IPS DF 19.7 (cell line): ENCODE measurements at places on chromosomes 6 and 20.

GRCh38 chr6:2876210-2877056, 26.7 kb downstream of the SERPINB9 start:
- no peak for DNase-seq

- DNase-seq: no peak
These were observed 62.8 kb downstream of the TCP11 start for GRCh38 chr6:35078226-35078850.

DNA sequence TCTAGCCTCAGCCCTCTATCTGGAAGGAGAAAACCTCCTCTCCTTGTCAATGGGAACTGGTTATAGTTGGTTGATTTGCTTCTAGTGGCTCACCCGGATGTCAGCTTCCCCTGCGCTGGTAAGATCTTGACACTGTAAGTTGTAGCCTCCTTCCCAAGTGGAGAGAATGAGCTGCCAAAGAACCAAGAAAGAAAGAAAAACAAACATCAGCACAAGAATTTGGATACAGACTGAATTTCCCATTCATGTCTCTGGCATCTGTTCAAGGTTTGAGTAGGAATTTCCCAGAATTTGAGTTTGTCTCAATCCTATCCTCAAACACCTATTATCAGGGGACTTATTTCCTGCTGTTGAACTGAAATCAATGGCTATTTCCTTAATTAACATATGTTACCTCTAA, 44.1 kb downstream of the ELOVL2 start:
- DNase-seq: no peak

DNA sequence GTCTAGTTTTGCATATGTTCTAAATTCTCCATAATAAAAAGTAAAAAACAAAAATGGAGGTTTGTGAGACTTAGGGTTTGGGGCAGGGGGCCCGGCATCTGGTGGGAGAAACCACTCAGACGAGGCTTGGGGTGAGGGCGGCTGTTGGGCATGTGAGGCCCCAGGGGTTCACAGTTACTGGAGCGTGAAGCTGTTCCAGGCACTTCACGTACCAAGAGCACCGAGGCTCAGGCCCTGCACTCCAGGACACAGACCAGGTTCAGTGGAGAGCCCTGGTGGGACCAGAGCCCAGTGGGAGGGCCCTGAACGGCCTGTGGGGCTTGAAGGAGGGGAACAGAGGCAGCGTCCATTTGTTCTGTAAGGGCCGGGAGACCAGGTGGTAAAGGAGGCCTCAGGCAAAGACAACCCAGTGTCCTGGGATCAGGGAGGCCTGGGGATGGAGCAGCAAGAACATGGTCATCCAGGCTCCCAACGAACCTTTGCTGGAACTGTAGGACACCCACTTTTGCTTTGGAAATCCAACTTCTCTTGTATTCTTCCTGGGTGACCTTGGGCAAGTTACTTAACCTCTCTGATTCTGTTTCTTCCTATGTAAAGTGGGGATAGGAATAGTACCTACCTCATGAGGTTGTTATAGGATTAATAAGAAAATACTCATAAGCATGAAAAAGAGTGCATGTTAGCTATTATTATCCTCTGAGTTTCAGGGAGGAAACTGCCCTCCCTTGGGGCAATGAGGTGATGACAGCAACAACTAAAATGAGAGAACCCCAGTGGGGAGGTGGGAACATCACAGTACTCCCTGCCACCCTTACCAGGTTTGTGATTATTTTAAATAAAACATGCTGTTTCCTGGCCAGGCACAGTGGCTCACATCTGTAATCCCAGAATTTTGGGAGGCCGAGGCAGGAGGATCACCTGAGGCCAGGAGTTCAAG, 1.1 kb upstream of the FGD2 start:
- DNase-seq: no peak

GRCh38 chr6:56570413-56571359, 72.0 kb downstream of the DST start:
- no peak for DNase-seq

GRCh38 chr6:98215531-98215930, 618.8 kb upstream of the POU3F2 start:
- no peak for DNase-seq

DNA sequence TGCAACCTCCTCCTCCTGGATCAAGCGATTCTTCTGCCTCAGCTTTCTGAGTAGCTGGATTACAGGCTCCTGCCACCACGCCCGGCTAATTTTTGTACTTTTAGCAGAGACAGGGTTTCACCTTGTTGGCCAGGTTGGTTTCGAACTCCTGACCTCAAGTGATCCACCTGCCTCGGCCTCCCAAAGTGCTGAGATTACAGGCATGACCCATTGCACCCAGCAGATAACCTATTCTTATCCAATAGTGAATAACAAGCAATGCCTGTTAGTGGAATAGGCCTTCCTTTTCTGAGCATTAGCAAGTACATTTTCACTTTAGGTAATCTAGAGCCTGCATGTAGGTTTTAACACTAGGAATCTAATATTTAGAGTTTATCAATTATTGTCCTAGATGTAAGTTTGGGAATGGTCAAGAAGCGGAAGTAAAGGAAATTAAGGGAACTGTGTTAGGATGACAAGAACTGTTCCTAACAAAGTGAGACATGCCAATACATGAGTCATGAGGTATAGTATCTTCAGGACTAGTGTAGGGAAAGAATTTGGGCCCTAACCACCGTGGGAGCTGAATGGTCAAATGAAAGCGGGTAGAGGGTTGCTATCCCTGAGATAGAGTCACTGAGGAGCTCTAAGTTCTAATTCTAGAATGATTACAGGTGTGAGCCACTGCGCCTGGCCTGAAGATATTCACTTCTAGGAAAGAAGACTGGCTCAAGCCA, 15.0 kb downstream of the BLTP3A start:
- no peak for DNase-seq

DNA sequence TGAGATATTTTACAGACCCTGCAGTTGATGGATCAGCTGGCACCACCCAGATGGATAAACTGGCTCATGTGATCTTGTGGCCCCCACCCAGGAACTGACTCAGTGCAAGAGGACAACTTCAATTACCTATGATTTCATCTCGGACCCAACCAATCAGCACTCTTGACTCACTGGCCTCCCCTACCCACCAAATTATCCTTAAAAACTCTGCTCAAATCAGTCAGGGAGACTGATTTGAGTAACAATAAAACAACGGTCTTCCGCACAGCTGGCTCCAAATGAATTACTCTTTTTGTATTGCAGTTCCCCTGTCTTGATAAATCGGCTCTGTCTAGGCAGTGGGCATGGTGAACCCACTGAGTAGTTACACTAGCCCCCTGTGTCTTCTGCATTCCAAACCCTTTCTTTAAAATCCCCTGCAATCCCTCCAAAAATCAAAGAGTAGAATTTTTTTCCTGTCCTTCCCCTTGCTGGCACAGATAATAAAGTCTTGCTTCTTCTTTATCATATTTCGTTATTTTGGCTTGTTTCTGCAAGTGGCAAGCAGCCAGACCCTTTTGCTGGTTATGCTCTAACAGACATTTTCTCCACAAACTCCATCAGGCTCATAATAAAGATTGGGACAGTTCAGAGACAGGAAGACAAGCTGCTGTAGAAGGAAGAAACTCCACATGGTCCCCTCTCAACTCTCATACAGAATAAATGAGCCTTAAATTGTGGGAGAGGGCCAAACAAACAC, 48.3 kb downstream of the OR2B6 start:
- DNase-seq: no peak

DNA sequence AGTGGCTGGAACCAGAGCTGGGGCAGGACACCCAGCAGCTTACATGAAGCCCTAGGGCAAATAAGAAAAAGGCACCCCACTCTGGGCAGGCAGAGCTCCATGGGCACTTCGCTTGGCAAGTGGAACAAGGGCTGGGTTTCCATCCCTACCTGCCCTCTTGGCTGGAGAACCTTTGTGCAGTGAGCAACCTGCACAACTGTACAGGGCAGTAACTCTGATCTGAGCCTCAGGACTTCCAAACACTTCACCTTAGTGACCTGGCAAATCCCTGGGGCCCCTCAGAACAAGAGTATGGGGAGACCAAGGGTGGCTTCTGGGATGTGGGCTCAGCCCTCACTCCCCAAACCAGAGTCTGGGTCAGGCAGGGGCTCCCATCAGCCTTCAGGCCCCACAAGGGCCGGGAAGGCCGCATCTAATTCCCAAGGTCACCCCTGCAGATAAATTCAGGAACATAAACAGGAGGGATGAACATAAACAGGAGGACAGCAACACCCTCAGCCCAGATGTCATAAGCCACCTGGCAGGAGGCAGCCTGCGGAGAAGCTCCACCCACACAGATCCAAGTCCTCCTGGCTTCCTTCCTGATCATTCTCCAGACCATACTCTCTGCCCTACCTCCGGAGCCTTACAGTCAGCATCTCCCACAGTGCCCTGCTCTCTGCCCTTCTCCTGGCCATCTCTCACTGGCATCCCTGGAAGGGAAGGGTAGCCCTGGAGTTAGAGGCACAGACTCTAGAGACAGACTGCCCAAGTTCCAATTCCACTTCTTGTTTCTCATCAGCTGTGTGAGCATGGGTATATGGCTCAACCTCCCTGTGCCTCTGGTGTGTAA, 37.5 kb downstream of the HNF4A start:
- no peak for DNase-seq

- DNase-seq: no peak
These were observed 213.3 kb downstream of the AKAP7 start for GRCh38 chr6:131348572-131348971.

DNA sequence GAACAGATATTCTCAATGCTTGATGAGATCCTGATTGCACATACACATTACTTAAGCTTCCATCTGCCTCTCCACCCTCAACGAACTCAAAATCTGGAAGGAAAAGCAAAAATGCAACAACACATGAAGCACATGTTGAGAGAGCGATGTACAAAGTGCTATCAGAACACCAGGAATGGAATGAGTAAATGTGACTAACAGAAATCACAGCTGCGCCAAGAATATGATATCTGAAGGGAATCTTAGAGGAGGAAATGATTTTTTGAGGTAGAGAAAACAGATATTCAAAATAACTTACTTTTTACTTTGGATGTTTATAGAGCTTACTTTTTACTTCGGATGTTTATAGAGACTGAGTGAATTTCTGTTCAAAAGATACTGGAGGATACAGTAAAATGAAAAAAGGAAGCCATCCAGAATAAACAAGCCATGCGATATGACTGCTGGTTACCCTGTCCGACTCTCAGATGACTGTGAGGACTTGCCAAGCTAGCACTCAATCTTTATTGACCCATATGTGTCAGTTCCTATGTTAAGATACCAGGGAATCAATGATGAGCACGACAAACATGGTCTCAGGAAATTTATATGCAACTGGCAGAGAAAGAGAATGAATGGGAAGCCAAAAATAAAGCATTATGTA, 102.0 kb downstream of the SMLR1 start:
- no peak for DNase-seq

DNA sequence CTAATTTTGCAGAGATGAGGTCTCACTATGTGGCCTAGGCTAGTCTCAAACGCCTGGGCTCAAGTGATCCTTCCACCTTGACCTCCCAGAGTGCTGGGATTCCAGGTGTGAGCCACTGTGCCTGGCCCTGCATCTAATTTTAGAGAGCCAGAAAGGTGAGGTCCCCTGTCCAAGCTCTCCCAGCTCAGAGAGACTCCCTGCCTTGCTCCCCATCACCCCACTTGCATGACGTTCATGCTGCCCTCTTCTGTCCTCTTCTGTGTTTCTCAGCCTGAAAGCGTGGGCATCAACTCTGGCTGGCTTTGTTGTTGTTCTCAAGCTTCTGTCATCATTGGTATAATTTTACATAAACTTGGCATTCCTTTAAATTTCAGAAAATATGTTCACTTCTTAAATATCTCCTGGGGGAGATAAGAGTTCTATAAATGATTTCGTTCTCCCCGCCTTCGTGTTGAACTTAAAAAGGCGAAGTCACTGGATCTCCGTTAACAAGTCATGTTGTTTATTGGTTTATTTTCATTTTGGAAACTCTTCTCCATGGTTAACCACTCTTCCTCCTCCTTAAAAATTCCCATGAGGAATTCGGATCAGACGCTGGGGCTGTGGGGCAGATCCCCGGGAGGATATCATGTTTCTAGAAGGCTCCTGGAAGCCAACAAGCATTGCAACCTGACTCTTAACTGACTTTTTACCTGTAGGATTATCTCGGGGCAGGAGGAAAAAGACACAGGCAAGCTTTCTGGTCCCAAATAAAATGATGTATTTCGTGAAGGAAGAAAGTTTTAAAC, 13.2 kb upstream of the PARD6B start:
- DNase-seq: no peak

DNA sequence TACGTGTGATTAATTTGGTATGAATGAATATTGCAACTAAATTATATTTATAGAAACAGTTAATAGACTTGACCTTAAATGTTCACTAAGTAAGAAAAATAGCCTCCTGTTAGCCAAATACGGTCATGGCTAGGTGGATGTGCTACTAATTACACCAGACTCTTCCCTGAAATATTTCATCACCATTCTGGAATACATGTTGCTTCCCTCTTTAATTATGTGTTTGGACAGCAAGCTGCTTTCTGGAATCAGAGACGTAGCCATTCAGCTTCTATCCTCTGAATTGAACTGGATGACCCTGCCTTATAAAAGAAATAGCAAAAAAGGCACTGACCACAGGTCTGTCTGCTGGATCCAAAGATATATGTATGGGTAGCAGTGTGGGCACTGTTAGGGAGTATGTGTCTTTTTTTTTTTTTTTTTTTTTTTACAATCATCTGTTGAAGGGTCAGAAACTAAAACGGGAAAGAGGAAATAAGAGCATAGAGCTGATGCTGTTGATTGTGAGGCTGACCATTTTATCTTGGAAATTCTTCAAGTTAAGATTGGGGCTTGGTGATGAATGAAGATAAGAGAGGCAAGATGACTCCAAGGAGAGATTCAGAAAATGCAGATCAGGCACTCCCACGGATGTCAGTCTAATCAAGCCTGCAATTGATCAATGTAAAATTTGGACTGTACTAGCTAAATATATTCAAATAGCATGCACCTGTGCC, 283.2 kb upstream of the HSF2 start:
- DNase-seq: no peak

GRCh38 chr6:38509713-38510112, 130.0 kb downstream of the BTBD9 start:
- DNase-seq: no peak

GRCh38 chr6:138545621-138545980, 46.3 kb upstream of the NHSL1 start:
- DNase-seq: peak; percentile 45

DNA sequence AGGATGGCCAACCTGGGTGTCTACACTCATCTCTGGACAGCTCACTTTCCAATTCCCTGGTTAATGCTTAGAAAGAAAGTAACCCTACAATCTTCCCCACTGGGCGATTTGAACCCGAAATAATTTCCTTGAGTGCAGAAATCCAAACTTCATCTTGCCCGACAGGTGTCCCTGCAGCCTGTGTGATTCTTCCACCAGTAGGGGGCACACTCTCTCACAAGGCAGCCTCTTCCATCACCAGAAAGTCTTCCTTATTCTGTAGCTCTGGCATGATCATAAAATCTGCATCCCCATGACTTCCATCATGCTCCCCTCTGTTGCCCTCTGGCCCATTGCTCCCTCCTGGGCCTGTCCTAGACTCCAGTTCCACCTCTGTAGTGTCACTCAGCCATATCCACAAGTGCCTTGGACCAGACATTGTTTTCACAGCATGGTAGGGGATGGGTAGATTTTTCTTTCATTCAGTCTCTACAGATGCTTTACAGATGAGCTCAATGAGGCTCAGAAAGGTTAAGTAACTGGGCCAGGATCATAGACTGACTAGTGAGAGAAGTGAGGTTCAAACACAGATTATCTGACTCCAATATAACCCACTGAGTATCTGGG, 170.4 kb upstream of the SPTLC3 start:
- no peak for DNase-seq

GRCh38 chr6:154138793-154139192, 99.8 kb downstream of the OPRM1 start:
- no peak for DNase-seq

- DNase-seq: no peak
These were observed 447.9 kb upstream of the OPRM1 start for GRCh38 chr6:153591159-153591558.

GRCh38 chr6:138004430-138005287, 102.6 kb downstream of the PERP start:
- DNase-seq: no peak
